ENCODE measurements at places on chromosomes 16 and 17.
A peak's percentile ranks its signal among the peaks of the same experiment; 100 is the strongest.

GRCh38 chr17:77892469-77893143, 65.9 kb upstream of the TNRC6C start:
- DNase-seq, result no peak

DNA sequence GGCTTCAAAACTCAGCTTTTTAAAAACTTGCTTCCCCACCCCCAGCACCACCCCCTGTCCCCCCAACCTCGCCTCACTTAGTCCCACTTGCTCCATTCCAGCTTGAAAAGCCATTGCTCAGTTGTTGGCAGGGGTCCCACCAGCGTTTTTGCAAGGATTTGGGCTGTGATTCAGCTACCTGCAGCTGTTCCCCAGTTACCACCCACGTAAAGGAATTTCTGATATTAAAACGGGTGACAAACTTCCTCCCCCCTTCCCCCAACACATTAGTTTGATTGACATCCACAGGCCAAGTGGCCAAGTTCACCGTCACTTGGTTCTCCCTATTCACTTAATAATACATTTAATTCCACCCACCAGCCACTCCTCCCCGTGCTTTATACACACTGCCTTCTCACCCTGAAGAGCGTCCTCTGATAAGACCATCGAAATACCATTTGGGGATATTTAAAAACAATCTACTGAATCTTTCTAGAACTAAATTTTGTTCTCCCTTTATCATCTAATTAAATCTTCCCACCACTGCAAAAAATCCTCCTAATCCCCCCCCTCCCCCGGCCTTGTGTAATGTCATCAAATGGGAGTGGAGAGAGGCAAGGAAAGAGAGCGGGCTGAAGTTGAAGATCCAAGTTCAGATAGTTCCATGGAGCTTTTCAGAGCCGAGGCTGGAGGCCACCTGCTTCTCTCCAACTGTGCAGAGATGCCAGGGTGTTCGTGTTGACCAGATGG, 55.1 kb downstream of the SOX9 start:
- DNase-seq, result no peak

DNA sequence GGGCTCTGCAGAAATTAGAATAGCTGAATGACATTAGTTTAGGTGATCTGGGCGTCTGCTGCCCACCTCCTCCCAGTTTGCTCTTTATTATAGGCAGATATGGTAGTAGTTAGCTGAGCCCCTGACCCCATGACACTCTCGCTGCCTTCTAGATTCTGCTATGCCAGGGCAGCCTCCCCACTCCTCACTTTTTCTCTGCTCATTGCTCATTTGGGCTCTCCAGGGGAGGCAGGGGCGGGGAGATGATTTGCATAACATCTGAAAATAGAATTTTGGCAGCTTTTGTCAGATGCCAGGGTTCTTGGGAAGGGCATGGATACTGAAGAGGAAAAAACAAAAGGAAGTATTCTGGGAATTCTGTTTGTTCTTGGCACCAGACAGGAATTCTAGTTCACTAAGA, 78.0 kb upstream of the GAS7 start:
- DNase-seq, result no peak

GRCh38 chr16:67786491-67786890, 19.9 kb downstream of the RANBP10 start:
- DNase-seq, result no peak

- DNase-seq, result no peak
Observed at GRCh38 chr17:36921095-36921851, 16.0 kb upstream of the LHX1 start.

DNA sequence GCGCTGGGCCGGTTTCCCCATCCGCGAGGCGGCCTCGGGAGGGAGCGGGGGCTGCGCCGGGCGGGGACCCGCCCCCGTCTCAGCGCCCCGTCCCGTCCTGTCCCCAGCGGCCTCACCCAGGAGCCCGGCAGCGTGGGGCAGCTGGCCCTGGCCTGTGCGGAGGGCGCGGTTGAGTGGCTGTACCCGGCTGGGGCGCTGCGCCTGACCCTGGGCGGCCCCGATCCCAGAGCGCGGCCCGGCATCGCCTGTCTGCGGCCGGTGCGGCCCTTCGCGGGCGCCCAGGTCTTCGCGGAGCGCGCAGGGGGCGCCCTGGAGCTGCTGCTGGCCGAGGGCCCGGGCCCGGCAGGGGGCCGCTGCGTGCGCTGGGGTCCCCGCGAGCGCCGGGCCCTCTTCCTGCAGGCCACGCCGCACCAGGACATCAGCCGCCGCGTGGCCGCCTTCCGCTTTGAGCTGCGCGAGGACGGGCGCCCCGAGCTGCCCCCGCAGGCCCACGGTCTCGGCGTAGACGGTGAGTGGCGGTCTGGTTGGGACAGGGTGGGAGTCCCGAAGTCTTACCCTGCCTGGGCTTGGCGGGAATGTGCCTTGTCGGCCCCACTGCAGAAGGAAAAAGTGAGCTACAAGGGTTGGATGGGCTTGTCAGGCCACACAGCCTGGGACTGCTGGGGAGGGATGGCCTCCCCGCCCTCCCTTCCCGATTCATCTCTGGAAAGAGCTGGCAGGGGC, 720 bp downstream of the METRN start:
- DNase-seq, result no peak

GRCh38 chr17:56636265-56636664, 42.8 kb downstream of the NOG start:
- no peak for DNase-seq

DNA sequence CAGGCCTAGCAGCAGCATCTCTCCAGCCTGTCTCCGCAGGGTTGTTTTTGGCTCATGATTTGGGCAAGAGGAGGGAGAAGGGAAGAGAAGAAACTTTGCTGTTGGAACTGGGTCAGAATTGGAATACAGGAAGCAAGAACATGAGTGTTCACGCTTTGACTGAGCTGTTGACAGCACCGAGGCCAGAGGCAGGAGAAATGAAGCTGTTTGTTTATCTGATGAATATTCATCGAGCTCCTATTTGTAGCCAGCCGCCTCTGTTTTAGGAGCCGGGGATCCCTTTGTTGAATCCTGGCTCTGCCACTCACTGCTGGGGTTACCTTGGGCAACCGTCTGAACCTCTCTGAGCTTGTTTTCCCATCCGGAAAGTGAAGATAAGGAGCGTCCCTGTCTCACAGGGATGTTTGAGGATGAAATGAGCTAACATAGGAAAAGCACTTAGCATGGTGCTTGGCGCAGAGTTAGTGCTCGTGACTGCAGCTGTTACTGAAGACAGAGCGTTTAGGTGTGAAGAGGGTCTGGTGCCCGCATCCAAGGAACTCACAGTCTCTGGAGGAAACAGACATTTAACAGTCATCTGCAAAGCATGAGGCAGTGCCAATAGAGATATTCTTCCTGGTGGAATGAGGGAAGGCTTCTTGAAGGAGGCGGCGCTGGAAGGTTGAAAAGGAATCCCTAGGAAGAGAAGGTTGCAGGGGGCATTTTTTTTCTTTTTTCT, 29.2 kb downstream of the RAP1GAP2 start:
- no peak for DNase-seq

DNA sequence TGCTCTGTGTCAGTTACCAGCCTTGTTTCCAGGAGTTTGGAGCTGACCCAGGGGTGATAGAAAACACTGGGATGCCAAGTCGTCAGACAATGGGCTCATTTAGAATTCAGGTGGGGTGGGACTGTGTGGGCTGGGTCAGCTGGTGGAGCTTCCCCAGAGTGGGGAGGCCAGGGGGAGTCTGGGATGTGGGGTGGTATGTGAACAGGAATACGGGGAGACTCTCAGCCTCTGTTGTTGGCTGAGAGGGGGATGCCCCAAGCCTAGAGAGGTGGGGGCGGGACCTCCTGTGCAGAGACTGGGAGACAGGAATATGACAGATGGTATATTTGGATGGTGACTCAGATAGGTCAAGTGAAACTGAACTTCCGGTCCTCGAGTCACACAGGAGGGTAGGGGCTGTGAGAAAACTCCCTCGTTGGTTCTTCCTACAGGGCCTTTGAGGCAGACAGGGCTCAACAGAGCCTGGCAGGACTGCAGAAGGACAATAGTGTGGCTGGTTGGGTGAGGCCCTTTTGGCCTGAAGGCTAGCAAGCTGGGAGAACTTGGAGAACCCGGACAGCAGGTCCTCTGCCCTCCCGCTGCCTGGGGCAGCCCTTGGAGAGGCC, 23.7 kb downstream of the CDH1 start:
- DNase-seq, result no peak

- no peak for DNase-seq
Observed at GRCh38 chr16:89409161-89409711, 81.1 kb downstream of the ANKRD11 start.

- peak; percentile 21 for DNase-seq
Observed at GRCh38 chr16:4290236-4290830, 17.5 kb upstream of the TFAP4 start.

- no peak for DNase-seq
Observed at GRCh38 chr16:2038382-2039231, 9.0 kb downstream of the NTHL1 start.

DNA sequence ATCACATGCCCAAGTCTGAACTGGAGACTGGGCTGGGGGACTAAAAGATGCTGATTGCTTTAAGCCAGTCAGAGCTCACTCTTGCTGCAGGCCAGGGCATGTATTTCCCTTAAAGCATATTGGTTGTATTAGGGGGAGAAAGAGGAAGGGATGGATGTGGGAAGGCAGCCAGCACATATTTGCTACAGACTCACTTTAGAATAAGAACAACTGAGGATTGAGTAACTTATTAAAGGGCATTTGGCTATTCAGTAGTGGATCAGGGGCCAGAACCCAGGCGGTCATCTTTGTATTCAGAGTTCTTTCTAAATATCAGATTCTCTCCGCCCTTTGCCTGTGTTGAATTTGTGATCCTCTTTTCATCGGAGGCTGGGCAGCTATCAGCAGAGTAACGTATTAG, 231.7 kb downstream of the HAPSTR1 start:
- no peak for DNase-seq

DNA sequence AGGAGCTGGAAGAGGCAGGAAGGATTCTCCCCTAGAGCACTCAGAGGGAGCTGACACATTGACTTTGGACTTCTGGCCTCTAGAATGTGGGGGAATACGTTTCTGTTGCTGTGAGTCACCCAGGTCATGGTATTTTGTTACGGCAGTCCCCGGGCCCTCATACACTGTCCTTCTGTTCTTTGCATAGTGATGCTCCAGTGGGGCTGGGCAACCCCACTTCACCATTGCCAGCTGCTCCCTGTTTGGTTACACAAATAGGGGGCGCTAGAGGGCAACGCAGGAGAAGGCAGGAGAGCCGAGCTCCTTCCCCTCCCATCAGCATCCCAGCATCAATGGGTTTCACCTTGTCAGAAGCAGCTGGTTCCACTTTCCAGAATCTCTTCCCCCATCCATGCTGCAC, 257.7 kb upstream of the FOXF1 start:
- DNase-seq, result no peak

All from NCI-H2107 (cell line).